ENCODE measurements at places on chromosomes 2 and 18.
A peak's percentile ranks its signal among the peaks of the same experiment; 100 is the strongest.

GRCh38 chr2:77484026-77484425, 38.1 kb downstream of the LRRTM4 start:
- no peak for DNase-seq

DNA sequence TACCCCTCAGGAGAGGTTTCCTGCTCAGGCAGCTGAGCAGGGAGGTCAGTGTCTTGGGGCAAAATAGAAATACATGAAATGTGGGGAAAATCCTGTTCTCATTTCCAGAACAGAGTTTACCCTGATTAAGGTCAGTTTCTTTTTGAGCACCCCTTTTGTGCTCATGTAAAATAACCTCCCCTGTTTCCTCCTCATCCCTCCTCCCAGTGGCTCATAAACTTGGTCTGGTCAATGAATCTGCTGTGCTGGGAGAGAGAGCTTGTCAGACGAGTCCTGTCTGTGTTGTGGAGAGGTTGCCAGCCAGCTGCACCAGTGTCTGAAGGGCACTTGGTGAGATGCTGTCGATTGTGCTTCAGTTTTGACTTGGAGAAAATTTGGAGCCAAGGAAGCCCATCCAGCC, 48.6 kb downstream of the NTSR2 start:
- no peak for DNase-seq

DNA sequence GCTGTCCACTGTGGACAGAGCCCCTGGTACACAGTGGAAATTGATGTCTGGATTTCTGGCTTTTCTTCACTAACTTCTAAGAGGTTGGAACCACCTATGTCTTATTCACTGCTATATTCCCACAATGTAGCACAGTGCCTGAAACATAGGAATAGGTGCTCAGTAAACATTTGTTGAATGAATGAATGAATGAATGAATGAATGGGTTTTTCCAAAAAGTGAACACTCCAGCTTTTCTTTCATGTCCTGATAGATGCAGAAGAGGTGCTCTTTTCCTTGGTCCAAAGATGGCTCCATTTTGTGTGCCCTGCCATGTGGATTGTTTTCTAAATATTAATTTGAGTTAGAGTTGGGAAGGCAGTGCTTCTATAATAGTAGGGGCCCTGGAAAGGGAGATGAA, 124.1 kb downstream of the SP3 start:
- DNase-seq = no peak

GRCh38 chr2:16218625-16219024, 278.3 kb downstream of the MYCN start:
- peak; percentile 39 for DNase-seq

Data from GM13977 (cell line).